ENCODE measurements at places on chromosomes 12 and 14.
A peak's percentile ranks its signal among the peaks of the same experiment; 100 is the strongest.

DNA sequence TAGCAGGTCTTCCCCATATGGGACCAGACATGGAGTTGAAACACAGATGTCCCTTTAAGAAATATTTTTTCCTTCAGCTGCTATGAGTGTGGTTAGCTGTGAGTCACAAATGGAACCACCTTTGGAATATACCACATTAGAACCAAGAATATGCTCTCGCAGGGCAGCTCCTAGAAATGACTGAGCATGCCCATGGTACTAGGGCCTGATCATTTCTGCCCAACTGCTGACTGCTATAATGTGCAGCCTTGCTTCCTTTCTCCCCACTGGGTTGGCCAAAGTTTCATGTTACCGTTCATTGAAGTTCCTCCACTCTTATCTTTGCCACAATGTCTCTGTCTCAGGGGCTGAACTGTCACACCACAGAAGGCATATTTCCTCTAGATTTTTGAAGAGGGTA, 1074.6 kb downstream of the FLRT2 start:
- DNase-seq: no peak

DNA sequence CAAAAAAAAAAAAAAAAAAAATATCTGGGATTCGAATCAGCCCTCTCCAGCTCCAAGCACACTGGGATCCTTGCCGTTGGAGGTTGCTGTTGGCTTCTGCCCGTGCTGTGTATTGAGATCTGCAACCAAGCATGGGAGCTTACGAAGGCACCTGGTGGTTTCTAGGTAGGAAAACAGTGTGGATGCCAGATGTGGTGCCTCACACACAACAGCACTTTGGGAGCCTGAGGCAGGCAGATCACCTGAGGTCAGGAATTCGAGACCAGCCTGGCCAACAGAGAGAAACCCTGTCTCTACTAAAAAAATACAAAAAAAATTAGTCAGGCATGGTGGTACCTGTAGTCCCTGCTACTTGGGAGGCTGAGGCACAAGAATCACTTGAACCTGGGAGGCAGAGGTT, 47.4 kb downstream of the ATF7 start:
- no peak for DNase-seq

DNA sequence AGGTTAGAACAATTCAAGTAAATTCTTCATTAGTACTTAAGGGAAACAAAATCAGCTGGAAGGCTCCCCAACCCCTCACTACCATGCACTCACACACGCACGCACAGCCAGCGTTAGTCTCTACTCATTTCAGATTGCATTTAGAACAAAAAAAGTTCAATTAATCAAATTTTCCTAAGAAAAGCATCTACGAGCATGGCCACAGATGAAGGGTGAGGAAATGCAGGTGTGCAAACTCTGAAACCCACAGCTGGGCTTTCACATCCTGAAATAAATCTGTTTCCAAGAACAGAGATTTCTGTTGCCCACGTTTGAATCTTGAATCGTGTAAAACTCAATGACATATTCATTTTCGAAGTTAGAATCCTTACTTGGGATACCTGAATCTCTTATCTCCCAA, 62.6 kb downstream of the SEL1L start:
- DNase-seq: no peak

- DNase-seq: no peak
These were observed 126.4 kb downstream of the DUSP6 start for GRCh38 chr12:89225808-89226411.

DNA sequence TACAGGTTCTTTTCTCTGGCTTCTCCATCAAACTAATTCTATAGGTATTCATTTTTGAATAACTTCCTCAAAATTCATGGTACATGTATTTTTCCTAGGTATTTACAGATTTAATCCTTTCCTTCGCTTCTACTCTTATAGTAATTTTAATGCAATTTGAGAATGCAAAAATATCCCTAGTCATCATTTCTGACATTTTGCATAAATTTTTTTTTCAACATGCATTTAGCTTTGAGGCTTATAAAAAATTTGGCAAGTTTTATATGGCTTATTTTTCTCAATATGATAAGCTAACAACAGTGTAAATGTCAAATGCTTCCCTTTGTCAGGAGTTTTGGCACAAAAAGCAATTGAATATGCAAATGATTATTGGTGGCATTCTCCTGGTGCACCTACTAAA, 872.6 kb downstream of the FLRT2 start:
- no peak for DNase-seq

GRCh38 chr14:56118611-56119181, 485 bp downstream of the PELI2 start:
- no peak for DNase-seq

DNA sequence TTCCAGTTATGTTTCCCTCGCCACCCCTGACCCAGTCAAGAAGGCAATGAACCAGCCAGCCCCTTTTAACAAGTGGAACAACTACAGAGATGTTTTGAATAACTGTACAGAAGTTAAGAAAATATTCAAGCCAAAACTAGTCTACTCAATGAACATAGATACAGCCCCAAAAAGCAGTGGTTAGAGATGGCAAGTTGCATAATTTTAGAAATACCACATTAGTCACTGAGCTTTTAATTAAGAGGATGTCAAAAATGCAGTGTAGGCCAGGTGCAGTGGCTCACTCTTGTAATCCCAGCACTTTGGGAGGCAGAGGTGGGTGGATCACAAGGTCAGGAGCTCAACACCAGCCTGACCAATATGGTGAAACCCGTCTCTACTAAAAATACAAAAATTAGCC, 27.2 kb downstream of the PROX2 start:
- DNase-seq: no peak

- DNase-seq: no peak
These were observed 75.8 kb upstream of the SOX5 start for GRCh38 chr12:24025153-24025798.

DNA sequence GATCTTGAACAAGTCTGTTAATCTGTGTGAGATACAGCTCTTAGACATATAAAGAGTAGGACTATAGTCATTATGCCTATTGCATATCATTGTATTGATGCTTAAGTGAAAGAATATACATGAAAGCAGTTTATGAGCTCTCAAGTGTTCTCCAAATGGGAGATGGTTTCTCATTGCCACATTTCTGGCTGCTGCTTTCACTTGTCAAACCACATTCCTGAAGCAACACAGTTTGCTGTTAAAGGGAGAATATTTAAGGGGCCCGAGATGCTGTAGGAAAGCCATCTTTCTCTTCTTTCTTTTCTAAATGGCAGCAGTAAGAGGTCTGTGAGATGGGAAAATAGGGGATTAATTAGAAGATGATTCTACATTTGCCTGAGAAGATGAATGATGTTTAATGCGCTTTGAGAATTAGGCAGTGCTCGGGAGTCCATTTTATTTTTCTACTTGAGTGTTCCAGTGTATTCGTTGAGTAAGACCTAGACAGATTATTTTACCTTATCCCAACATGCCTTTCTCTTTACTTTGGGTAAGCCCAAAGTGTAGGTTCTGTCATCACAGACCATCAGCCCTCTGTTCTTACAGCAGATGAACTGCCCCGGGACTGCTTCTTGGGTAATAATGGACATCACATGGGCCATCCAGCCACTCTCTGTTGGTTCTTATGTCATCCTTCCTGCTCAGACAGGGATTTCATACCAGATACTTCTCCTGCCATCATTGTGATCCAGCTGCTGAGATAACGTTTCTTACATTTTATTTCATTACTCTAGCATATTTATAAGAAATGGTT, 35.6 kb downstream of the ANO4 start:
- DNase-seq: no peak

DNA sequence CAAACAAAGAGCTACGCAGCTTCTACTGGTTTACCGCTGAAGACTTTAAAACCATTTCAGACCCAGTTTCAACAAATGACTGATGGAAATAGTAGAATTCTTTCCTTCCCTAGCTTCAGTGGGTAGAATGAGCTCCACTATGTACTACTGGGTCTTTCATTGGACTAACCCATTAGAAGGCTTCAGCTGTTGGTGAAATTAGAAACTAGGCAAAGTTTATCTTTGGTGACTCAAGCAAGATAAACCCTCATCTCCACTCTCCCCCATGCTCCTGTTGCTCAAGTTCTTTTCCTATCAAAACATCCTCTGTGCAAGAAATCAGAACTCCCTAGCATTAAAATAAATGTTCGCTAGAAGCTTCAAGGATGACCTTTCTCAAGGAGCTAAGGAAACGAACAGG, 159.2 kb downstream of the PAWR start:
- DNase-seq: no peak

- DNase-seq: no peak
These were observed 48.0 kb downstream of the DRAM1 start for GRCh38 chr12:101925361-101925760.

DNA sequence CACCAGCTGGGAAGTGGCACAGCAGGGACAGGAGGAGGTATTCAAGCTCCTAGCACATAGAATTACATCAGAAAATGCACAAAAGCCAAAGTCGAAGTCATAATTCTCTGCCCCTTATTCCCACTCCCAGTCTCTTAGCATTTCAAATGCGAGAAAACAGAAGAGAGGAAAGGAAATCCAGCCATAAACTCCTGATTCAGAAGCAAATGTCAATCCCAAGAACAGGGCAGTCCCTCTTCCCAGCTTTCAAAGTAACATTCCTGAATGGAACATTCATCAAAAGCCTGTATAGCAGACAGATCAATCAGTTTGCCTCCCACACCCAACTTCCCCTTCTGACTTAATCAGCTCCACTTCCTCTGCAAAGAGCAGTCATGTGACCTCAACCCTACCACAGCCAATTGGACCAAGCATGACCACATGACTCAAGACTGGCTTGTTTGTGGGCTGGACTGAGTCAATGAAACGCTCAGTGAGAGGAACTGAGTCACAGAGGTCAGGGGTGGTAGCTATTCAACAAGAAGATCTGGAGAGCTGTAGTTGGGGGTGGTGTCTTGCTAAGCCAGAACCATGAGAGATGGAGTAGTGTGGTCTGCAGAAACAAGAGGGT, 41.4 kb upstream of the TUNAR start:
- no peak for DNase-seq

DNA sequence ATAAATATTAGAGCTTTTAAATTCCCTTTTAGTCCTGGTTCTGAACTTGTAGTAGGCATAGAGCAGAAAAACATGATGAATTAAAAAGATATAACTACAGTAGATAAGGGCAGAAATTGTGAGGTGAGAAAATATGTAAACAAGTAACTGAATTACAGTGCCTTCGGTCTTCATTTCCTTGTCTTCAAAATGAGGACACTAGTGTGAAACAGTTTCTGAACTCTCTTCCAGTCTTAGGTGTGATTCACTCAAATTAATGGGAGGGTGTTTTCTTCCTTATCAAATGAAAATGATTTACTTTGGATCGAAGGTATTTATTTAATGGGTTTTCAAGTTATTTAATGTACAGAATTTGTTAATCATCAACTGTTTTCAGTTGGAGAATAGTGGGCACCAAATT, 1.5 kb downstream of the FGD4 start:
- DNase-seq: no peak

DNA sequence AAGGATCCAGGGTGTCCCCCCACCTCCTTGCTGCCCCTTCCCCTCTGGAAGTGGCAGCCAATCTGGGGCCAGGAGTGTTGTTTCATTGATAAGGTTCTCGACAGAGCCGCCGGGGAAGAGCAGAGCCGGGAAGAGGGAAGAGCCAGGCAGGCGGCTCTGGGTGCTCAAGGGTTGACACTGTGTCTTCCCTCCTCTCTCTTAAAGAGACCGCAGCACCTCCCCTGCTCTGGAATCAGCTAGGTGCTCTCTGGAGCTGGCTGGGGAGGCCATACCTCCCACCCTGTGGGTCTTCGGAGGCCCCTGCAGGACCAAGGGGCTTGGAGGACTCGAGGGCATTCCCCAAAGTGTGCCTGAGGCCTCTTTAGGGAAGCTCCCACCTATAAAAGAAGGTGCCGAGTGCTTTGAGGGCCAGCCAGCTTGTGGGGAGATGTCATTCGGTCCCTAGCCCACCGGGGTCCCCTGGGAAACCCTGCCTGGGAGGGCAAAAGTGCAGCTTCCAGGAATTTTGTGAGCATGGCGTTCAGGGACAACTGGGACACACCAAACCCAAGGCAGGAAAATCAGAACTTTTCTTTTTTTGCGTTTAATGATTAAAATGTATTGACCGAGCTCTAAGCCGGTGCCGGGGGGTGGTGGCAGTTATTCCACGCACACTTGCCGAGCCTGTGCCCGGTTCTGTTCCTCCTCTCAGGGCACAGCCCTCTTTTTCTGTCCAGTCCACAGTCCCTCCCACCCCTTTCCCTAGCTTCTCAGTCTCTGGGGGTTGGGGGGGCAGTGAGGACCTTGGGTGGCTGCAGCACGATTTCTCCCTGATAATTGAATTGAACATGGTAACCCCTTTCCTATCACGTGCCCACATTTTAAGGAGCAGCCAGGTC, 3.0 kb downstream of the SETD1B start:
- no peak for DNase-seq

GRCh38 chr12:569091-569676, 94.1 kb downstream of the NINJ2 start:
- no peak for DNase-seq

DNA sequence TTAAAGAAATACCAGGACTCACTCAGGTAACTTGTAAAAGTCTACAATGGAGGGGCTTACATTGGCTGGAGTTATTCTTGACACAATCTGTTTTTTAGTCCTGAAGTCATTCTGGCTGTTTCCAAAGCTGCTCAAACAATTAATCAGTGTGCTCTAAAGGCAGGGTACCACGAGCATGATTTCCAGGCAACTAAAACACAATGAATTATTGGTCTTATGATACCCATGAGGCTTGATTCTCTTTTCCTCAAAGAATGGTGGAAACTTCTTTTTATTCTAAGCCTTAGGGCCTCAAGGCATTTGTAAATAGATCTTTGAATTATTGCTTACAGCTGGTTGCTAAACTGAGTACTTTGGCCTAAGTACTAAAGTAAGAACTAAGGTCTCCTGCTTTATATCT, 199.8 kb upstream of the PDZRN4 start:
- DNase-seq: no peak

GRCh38 chr14:101256266-101256665, 305.0 kb upstream of the DIO3 start:
- DNase-seq: no peak

DNA sequence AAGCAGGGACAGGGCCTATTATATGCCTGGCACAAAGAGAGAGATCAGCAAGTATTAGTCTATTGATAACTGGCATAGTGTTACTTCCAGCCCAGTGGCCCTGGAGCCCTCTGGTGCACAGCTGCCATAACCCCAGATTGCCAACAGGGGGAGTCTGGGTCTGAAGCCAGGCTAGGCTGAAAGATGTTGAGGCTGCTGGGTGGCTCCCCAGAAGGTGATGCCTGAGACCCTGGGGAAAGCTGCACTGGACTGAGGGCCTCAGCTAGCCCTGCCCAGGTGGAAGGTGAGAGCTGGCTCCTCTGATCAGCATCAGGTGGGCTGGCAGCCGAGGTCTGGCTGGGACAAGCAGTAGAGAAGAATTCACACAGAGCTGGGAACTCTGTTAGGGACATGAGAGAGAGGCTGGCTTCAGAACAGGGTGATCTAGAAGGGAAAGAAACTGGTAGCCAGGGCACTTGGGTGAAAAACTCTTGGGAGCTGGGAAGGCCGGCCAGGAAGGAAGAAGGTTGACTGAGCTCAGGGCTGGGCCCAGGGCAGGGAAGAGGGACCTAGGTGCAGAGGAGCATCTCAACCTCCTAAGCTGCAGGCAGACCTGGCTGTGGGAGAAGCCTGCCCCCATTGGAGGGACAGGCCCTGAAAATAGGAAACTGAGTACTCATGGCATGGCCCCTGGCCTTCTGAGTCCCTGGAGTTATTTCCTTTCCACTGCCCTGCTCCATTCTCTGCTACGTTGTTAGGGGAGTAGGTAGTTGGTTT, 3.9 kb downstream of the GZMH start:
- DNase-seq: peak; percentile 3
